ENCODE measurements at places on chromosomes 6 and 20.

- DNase-seq: no peak
Measured at GRCh38 chr6:38054527-38055202, 235.1 kb downstream of the ZFAND3 start.

- no peak for DNase-seq
Measured at GRCh38 chr20:39107741-39108140, 145.6 kb downstream of the DHX35 start.

GRCh38 chr6:54717849-54718455 lies 128.6 kb upstream of the FAM83B start:
- peak; percentile 54 for DNase-seq

DNA sequence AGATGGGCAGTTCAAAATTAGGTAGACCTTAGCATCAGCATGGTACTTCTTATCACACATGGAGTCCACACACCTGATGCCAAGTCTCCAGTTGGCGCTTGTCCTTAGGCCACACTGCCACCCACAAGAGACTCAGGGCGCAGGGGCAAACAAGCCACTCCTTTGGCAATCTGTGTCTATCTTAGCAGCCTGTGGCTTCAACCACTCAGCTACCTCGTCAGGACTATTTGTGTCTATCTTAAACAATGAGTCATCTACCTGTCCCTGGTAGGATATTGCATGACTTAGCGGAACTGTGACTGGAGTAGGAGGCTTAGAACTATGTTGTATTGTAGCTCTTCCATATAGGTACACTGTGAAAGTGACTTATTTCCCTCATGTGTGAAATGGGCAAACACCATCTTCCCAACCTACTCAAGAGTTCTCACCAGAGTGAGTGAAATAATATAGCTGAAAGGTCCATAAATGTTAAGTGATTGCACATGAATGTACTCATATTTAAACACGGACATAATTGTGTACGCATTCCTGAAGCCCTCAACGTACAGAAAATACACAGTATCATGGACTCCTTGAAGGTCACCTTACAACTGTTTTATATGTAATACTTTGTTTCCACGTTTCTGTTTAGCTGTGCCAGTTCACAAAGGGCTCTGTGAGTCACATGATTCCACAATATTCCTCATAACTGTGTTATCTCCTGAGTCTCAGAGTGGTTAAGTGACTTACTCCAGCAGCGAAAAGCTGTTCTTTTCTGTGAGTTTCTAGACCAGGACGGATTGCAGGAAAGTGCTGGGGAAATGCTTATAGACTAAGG lies 1.6 kb downstream of the TRIM27 start:
- DNase-seq: no peak

DNA sequence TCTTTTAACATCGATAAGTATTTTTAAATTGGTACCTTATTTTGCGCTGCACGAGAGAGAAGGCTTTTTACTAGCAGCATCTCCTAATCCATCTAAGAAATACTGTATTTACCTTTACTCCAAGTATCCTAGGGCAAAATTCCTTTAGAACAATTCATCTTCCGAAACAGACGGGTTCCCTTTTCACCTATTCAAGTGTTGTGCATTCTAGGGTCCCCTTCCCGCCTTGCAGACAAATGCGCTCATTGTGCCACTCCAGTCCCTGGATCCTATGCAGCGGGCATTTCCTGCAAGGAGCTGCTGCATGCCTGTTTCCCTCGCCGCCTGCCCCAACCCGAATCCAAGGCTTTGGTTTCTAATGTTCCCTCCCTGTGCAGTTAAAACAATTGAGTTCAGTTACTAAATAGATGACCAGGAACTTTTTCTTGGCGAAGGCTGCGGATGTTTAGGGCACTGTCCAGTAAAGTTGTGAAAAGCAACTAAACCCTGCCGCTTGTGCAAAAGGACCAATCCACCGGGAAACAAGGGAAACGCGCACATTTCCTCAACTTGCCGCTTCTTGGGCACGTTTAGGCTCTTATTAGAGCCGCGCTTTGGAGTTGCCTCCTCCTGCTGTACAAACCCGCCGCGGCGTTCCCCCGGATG lies 556 bp upstream of the SCAF8 start:
- DNase-seq: no peak

DNA sequence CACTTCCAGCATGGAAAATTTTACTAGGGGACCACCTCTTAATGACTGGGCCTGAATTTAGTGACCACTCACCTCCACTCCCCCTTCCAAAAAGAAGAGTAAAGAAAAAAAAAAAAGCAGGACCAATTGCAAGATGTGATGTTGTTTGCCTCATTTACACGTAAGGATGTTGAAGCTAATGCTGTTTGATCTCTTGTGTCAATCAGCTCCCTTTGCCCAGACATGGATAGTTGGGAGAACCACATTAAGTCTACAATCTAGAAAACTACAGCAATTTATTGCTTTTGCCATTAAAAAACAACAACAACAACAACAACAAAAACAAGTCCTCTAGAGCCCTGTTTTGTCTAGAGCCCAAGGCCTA lies 11.0 kb upstream of the DSTN start:
- no peak for DNase-seq

DNA sequence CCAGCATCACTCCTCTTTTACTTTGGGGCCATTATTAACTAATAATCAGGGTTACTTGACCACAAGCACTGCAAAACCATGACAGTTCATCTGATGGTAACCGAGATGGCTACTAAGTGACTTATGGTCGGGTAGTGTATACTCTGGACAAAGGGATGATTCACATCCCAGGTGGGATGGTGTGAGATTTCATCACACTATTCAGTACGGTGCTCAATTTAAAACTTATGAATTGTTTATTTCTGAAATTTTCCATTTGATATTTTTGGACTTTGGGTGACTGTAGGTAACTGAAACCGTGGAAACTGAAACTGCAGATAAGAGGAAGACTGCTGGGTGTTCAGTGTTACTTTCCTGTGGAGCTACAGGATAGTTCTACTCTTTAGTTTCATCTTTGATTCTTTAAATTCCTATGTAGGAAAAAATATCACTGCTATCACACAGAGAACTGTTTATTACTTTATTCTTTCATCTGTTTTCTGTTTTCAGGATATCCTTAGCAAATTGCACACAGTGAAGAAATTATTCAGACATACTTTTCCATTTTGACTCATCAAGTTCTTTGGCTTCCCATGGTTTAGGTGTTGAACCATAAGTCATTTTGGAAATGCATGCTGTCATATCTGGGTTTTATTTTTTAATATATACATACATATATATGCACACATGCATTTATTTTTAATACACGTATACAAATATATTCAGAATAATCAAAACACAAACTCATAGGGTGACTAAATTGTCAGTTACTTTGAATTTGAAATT lies 59.1 kb upstream of the C20orf144 start:
- DNase-seq: no peak

GRCh38 chr20:21509079-21509596 lies 4.7 kb downstream of the NKX2-2 start:
- DNase-seq: no peak

DNA sequence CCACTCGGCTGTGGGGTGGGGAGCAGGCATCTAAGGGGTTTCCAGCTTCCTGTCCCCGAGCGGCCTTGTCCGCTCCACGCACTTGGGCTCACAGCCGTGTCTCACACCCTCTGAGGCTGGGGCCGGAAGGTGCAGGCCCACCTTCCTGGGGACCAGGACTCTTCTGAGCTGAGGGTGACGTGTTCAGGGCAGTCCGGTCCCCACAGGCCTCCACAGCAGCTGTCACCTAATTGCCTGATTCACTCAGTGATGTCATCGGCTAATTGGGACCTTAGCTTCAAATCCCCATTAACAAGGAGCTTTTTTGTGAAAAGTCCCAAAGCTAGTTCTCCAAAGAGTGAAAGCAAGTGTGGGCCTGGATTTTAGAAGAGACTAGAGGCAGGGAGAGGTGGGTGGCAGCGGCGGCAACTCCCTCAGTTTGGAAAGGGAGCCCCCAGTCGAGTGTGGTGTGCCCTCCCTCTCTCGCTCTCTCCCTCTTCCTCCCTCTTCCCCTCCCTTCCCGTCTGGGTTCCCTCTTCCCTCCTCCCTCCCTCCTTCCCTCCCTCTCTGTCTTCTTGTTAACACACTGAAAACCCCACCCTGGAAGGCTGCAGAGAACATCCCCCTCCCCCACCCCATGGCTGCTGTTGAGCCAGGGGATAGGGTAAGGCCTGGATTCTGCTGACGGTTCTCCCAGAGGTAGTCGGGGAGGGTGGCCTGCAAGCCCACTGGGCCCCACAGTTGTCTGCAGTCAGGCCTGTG lies 39.0 kb downstream of the MYT1 start:
- DNase-seq: no peak

DNA sequence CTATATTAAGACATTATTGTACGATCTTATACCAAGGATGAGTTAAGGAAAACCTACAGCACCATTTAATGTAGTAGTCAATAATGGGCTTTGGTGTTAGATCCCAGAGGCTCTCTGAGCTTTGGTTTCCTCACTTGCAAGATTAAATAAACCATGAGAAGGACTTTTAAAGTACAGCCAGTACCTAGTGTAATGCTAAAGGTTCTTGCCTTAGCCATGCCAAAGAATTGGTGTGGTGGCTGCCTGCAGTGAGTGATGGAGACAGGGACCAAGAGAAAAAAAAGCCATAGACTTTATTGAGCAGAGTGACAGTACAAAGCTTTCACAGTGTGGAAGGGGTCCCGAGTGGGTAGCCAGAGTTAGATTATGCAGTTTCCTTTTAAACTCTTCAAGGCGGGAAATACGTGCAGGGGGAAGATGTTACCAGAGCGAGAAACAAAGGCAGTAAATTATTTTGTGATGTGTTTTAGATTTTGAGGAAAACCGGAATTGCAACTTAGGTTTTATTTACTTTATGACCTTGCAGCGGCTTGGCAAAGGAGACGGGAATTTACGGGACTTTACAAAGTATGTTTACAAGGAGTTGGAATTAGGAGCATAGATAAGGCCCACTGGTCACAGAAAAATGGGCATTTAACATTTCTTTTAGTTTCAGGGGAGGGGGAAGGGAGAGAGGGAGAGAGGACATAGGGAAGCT lies 100.4 kb downstream of the MYO6 start:
- no peak for DNase-seq

DNA sequence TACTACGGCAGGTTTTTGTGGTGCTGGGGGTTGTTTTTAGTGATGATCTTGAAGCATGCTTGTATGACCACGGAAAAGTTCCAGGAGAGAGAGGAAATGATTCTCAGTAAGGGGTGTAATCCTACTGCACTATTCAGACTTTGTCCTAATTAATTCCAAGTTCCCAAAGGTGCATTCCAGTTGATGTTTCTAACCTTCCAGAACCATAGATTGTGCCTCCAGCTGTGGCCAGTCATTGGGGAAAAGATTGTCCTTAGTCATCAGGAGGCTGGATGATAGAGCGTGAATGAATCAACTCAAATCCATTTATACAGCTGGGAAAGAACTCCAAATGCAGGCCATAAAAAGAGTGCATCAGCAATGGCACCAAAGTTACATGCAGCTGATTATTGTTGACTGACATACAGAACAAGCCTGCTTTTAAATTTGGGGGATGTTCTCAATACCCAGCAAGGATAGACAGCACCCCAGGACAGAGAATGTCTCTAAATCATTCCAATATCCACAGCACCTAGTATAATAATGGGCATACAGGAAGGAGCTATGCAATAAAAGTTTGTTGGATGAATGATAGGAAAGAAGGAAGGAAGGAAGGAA lies 27.8 kb upstream of the PKHD1 start:
- no peak for DNase-seq

Data from inflammatory macrophage treated with lipopolysaccharide for 4 hours (primary cell).